Iris pigment epithelial cell (primary cell): ENCODE measurements at places on chromosomes 6 and 20.

DNA sequence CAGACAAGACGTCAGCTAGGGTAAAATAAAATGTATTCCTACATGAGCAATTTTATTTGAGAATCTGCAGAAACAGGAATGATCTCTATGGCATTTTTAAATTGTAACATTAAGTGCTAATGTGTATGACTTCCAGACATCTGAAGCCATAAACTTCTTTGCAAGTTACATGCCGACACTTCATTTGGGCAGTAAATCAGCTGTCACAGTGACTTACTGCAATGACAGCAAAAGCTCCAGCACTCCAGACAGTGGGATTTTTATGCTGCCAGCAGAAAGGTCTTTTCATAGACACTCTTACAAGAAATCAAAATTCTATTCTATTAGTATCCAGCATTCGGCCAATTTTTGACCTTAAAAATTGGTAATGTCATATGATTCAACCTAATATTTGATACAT lies 156.3 kb upstream of the SNX9 start:
- no peak for DNase-seq

- no peak for DNase-seq
Measured at GRCh38 chr20:57158474-57158873, 108.0 kb downstream of the BMP7 start.

- DNase-seq = no peak
Measured at GRCh38 chr6:76264468-76264867, 192.0 kb upstream of the IMPG1 start.

- DNase-seq = no peak
Measured at GRCh38 chr6:150684714-150685459, 85.2 kb downstream of the PLEKHG1 start.
